HFF-Myc (cell line): ENCODE measurements at places on chromosomes 12 and 14.

GRCh38 chr14:55366271-55366670 is 45.4 kb downstream of the ATG14 start:
- peak; percentile 69 for DNase-seq

- DNase-seq: no peak
Measured at GRCh38 chr14:90571149-90571947, 174.5 kb downstream of the CALM1 start.

GRCh38 chr14:75254901-75255584 is 23.6 kb upstream of the FOS start:
- DNase-seq: no peak

DNA sequence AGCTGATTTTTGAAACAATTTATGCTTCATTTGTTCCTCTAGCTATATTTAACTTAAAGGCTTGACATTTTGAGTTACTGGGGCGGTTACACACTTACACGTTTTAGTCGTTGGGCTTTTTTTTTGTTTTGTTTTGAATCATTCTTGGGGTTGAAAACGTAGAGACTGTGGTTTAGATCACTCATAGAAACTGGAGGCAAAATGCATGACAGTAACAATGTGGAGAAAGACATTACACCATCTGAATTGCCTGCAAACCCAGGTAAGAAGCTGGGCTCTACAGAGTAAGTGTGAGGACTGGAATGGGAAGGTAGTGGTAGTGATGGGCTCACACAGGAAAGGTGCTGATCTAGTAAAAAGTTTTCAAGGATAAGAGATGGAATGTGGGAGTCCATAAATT is at the start of gene CLEC2D:
Gene CLEC2D (plus strand): TSS at position 180 of the 400 bp plus-strand sequence. CDS start 22 bp downstream, at position 202.
- DNase-seq: no peak

DNA sequence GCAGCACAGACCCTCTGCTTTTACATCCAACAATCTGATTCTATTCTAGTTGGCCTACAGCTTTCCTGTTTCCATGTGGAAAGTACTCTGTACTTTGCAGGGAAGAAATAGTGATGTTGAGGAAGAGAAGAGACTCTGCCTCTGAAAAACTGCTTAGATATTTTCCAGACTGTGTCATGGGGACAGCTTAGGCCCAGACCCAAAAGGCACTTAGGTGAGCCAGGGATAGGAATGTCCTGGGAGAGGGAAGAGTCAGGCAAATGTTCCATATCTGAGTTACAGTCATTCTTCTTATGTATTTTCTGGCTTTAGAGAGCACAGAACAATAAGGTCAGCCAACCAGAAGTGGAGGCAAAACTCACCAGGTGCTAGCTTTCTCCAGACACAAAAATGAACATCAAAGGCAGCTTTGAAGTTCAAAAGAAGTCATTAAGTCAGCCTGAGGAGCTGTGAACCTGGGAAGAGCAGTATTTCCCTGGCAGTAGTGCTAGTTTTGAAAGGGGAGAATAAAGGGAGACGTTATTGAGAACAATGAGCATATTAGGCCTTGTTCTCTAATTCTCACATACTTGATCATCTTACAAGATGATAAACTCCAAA is 199.7 kb upstream of the LMNTD1 start:
- DNase-seq: no peak

DNA sequence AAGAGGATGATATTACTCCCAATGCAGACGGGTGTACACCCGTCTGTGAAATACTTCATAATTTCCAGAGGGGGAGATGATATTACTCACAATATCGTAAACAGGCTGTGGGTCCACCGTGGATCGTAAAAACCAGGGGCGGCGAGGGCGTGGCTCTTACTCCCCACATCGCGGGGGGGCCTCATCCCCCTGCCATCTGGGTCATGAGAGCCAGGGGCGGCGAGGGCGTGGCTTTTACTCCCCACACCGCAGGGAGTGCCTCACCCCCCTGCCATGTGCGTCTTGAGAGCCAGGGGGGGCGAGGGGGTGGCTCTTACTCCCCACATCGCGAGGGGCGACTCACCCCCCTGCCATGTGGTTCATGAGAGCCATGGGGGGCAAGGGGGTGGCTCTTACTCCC is 86.2 kb upstream of the GNG2 start:
- DNase-seq: no peak

GRCh38 chr12:27083861-27084394 is 1.6 kb upstream of the C12orf71 start:
- peak; percentile 30 for DNase-seq

DNA sequence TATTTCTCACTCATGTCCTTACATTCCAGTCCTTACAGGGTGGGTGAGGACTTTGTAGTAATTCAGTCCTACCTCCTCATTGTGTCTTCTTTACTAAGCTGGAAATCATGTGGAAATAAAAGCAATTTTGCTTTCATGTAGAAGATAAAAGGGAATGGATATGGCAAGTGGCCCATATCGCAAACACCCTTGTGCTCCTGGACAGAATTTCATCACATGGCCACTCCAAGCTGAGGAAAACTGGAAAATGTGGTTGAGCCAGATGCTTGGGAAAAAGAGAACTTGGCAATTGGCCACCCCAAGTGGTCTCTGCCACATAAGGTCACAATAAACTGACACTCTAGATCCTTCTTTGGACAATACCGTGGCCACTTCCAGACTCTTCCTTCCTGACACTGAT is 64.2 kb upstream of the IFNG-AS1 start:
- DNase-seq: peak; percentile 66
